ENCODE measurements at places on chromosomes 5 and 9. TPM values are rescaled to one million over a fixed set of nuclear protein-coding genes. Genes with fewer than 3 reads are reported as not detected.

DNA sequence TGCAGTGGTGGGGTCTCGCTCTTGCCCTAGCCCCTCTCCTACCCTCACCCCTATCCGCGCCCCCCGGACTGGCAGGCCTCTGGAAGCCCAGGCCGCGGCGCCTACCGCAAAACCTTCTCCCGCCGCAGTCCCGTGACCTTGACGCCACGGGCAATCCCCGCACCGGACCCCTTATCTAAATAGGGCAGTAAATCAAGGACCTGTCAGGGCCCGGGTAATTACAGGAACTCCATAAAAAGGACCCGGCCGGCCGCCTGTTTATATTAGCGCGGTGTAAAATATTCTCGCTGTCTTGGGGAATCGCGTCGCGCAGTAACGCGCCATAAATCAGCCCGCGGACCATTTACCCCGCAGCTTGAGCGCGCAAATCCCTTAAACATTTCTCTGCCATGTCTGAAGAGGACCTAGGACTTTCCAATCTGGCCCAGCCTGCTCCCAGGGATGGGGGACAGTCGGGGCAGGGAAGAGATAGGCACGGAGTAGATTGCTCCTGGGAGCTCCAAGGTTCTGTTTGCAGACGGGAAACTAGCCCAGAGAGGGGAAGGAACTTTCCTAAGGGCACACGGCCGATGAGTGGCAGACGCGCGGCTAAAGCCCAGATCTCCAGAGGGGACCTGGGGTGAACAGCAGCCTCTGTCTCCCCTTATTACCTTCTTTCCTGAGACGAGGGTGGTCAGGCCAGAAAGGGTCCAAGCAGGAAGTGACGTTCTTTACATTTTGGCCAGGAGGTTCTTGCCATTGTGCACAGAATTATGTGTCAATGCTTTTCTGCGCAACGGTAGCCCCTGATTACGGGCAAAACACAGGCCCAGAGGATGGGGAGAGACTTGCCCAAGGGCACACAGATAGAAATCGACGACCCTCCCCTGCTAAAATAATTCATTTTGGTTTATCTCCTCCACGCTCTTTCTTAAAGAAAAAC, 4.8 kb upstream of the HAND1 start:
- DNase-seq = no peak

- DNase-seq = no peak
Measured at GRCh38 chr9:127761491-127761956, 16.9 kb downstream of the SH2D3C start.

DNA sequence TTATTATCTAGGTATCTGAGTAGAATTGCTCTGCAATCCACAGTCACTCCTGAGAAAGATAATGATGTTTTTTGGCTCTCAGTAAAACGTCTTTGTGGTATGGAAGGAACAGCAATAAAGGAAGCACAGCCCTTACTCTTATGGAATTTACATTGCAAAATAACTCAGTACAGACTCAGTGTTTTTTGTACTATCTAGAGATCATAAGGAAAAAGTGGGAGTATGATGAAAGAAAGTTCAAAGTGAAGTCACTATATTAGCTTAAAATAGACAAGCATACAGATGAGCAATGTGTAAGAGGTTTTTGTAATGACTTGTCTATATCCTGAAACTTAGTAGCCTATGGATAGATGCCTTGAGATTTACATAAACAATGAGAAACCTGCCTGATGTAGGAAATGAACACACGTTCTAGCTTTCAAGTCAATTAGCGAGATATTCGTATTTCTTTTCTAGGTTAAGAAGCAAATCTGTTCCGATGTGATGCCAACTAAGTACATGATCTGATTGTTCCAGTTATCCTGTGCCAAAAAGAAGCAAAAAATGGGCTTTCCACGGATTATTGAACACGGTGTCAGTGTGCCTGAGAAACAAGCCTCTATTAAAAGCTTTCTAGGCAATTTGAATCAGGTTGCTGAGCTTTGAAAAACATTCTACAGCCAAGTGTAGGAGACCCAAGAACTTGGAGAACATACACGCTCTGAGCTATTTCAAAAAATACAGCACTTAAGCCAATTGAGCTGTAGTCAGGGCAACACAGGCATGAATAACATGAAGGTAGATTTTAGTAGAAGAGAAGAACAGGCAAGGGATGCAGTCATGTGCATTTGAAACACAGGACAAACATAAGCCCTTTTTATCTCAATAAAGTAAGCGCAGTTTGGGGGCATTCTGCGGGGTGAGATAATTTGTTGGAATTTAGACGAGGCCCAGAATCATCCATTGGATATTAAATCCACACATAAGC, 86.3 kb upstream of the TAF11L2 start:
- peak; percentile 40 for DNase-seq

Gene SLCO6A1
- not detected for total RNA-seq

All from fibroblast of the aortic adventitia (primary cell).